ENCODE measurements at places on chromosomes 13 and 19.
A peak's percentile ranks its signal among the peaks of the same experiment; 100 is the strongest.

DNA sequence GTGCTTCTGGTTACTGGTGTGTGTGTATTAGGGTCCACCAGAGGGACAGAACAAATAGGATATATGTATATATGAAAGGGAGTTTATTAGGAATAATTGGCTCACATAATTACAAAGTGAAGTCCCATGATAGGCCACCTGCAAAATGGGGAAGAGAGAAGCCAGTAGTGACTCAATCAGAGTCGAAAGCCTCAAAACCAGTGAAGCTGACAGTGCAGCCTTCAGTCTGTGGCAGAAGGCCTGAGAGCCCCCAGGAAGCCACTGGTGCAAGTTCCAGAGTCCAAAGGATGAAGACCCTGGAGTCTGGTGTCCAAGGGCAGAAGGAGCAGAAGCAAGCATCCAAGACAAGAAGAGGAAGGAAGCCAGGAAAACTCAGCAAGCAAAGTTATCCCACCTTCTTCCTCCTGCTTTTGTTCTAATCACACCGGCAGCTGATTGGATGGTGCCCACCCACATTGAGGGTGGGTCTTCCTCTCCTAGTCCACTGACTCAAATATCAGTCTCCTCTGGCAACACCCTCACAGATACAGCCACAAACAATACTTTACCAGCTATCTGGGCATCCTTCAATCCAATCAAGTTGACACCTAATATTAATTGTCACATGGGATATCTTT lies 21.7 kb upstream of the SCEL start:
- DNase-seq, result no peak

DNA sequence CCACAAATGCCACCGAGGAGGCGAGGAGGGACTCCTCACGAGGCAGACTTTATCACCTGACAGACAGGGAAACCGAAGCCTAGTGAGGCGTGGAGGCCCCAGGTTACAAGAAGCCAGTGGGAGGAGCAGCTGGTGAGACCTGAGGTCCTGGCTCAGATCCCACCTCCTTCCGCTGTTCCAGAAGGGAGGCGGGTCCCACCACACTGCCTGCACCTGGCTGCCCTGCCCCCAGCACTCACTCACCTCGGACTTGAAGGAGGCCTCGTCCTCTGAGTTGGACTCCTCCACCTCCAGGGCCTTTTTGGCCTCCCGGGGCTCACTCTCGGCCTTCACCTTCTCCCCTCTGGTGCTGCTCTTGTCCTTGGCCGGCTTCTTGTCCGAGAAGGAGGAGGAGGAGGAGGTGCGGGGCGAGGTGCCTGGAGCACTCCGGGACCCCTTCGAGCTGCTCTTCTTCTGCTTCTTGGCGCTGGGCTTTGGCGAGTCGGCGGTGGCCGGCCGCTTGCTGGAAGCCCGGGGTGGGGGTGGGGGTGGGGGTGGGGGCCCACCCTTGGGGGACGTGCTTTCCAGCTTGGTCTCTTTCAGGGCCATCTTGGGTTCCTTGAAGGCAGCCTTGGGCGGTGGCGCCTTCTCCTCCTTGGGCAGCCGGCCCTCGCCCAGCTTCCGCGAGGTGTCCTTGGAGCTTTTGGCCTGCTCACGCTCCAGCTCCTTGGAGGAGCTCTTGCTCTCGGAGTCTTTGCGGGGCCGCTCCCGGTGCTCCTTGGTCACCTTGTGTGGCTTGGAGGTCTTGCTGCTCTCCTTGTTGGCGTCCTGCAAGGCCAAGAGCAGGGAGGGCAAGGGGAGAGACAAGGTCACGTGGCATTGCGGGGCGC lies 57.7 kb downstream of the MLLT1 start:
- DNase-seq, result no peak

DNA sequence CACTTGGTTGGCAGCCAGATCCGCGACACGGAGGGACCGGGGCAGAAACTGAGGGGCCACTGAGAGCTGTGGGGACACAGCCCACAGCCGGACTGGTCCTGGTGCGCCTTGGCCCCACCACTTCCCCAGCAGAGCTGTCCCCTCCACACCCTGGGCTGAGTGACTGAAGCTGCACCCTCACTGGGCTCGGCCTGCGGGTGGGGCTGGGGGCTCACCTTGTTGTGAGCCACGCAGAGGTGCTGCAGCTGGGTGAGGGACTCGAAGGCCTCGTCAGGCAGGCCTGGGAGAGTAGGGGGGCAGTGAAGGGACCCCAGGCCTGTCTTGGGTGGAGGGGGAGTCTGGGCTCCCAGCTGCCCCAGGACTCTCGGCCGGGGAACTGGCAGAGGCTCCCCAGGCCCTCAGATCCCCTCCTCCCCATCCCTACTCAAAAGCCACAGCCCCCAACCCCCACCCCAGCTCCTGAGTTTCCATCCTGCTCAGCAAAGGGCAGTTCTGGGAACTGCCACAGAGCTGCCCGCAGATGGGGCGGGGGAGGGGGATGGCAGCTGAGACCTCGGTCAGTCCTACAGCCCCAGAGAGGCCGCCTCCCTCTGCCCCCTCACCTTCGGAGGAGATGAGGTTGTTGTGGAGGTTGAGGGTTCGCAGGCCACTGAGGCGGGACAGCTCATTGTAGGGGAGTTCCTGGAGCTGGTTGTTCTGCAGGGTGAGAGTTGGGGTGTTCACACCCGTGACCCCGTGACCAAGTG lies 2.3 kb downstream of the PODNL1 start:
- no peak for DNase-seq

- no peak for DNase-seq
These were observed 7.5 kb downstream of the KLF16 start for GRCh38 chr19:1855828-1856255.

GRCh38 chr13:28659621-28659970 lies 666 bp downstream of the POMP start:
- DNase-seq, result no peak

DNA sequence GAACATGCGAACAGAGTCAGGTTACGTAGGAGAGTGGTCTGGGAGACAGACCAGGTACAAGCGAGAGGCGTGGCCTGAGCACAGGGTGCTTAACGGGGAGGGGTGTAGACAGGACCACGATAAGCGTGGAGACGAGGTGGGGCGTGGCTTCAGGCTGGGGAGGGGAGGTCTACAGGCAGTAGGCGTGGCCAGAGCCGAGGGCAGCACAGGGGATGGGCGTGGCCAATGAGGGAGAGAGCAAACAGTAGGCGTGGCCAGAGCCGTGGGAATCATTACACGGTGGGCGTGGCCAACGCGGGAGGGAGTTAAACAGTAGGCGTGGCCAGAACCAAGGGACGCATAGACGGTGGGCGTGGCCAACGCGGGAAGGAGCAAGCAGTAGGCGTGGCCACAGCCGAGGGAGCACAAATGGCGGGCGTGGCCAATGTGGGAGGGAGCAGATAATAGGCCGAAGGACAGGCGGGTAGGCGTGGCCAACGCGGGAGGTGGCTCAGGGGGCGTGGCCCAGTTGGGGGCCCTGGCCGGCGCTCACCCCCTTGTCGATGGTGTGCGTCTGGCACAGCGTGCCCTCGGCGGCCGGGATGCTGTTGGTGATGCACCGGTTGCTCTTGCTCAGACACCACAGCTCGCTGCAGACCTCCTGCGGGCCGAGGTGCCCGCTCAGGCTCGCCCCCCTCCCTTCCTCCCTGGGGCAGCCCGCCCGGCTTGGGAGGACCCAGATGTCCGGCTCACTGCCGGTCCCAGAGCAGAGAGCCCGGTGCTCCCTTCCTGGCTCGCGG lies 15.2 kb upstream of the MYO1F start:
- peak; percentile 92 for DNase-seq

DNA sequence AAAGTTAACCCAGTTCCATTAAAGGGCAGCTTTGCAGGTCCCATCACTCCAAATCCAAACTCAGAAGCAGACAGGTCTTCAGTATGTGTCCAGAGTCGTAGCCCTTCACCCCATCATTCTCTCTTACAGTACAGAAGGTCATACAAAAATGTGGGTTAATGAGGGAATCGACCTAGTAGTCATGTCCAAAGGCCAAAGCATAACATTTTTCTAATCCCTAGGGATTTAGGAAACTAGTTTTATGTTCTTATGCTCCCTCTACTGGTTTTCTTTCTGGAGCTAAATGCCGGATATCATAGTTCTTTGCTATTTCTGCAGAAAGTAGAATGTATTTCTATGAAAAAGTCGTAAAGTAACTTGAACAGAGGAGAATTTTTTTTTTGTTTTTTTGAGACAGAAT lies 72.2 kb downstream of the DHRS12 start:
- no peak for DNase-seq

- no peak for DNase-seq
These were observed 2.4 kb downstream of the HCN2 start for GRCh38 chr19:592101-592500.

GRCh38 chr13:107852072-107852471 lies 363.3 kb downstream of the LIG4 start:
- no peak for DNase-seq

GRCh38 chr13:72726726-72727416 lies 558 bp downstream of the MZT1 start:
- DNase-seq, result peak; percentile 30

- no peak for DNase-seq
These were observed 925.3 kb downstream of the SLITRK6 start for GRCh38 chr13:84873951-84874350.

- DNase-seq, result no peak
These were observed 491.2 kb downstream of the GPC5 start for GRCh38 chr13:91889641-91890040.

- no peak for DNase-seq
These were observed 10.2 kb downstream of the PLPPR3 start for GRCh38 chr19:811506-812048.

DNA sequence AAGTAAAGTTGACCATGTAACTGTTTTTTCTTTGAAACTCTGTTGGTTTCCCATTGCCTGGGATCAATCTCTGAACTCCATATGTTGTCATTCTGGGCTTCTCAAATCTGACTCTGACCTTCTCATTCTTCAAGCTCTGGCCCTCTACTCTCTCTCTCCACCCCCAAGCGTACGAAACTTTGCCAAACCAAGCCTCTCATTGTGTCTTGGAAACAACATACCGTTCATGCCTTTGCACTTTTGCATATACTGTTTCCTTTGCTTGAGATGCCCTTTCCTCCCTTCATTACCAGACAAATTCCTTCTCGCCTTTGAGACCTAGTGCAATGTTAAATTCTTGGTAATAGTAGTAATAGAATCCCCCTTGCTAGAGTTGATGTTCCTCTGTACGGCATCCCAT lies 113.7 kb downstream of the OLFM4 start:
- DNase-seq, result no peak

GRCh38 chr19:29499921-29500590 lies 25.7 kb upstream of the VSTM2B start:
- DNase-seq, result no peak

- DNase-seq, result no peak
These were observed 44.9 kb downstream of the SERTM1 start for GRCh38 chr13:36718686-36719085.

DNA sequence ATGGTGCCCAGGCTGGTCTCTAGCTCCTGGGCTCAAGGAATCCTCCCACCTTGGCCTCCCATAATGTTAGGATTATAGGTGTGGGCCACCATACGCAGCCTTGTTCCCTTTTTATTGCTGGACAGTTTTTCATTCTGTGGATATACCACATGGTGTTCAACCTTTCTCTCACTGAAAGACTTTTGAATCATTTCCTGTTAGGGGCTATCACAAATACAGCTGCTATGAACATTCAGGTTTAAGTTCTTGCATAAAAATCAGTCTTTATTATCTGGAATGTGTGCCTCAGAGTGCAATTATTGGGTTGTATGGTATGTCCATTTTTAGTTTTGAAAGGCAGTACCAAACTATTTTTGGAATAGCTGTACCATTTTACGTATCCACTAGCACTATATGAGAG lies 647.2 kb downstream of the LIG4 start:
- no peak for DNase-seq

DNA sequence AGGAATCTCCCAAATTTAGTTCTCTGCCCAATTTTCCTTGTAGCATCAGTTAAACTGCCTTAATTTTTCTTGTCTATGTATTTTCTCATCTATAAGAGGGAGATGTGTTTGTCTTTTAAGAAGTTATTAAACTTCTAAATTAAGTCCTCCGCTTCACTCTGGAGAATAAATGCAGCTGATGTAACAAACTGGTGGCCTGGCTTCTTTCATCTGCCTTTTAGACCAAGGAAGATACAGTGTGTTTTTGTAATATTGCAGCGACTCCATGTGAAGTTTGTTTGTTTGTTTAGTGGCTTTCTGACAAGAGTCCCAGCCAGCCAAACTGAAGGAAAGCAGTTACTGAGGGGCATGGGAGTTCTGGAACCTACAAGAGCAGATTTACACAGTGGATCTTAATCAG lies 56.4 kb downstream of the KLF12 start:
- no peak for DNase-seq

- DNase-seq, result no peak
These were observed 1.9 kb downstream of the MRPS12 start for GRCh38 chr19:38932425-38933179.

DNA sequence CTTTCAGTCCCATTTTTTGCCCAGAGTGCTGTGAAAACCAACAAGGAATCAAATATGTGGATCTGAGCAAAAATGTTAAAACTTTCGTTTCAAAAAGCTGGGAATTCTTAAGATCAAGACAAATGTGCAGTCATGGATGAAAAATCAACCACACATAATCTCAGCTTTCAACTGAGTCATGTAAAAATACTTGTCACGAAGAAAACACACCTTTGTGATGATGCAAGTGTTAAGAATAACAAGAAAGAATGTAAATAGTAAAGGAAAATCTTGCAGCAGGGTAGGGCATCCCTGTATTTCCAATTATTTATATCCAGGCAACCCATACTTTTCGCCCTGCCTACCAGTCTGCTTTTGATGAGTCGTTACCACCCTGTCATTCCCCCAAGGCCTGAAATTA lies 27.4 kb upstream of the DCLK1 start:
- no peak for DNase-seq

- no peak for DNase-seq
These were observed 43.3 kb upstream of the C13orf46 start for GRCh38 chr13:114017028-114017630.

GRCh38 chr19:23345838-23346237 lies 49.4 kb downstream of the ZNF91 start:
- DNase-seq, result no peak

GRCh38 chr13:94128430-94128829 lies 351.1 kb downstream of the DCT start:
- DNase-seq, result no peak

GRCh38 chr13:98158172-98158899 lies 15.4 kb downstream of the FARP1 start:
- DNase-seq, result no peak

DNA sequence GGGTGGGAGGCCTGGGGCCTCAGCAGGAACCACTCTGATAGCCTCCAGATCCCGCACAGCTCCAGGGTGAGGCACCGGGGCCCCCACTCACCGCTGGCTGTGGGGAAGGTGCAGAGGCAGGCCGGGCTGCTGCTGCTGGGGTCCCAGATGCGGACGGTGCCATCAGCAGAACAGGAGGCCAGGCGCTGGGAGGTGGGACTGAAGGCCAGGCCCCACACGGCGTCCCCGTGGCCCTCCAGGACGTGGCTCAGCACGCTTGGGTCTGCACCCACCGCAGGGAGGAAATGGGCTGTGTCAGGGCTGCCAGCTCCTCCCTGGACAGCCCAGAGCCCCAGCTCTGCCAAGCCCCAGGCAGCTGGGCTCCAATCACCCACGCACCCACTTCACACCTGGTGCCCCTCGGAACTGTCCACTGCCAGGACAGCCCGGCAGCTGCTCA lies 6.1 kb upstream of the PRKD2 start:
- no peak for DNase-seq

All from T-helper 22 cell (primary cell).